ENCODE measurements at places on chromosomes 11 and 22. TPM values are rescaled to one million over a fixed set of nuclear protein-coding genes. Genes with fewer than 3 reads are reported as not detected.

- DNase-seq: no peak
Observed at GRCh38 chr11:86678296-86678695, 5.9 kb upstream of the ME3 start.

The DMC1 gene
- total RNA-seq: 4.7 TPM

The MYBPC3 gene
- total RNA-seq: 0.53 TPM

The UBQLNL gene
- 1.5 TPM for total RNA-seq

GRCh38 chr22:49525801-49526535, 301.7 kb downstream of the BRD1 start:
- DNase-seq: no peak

GRCh38 chr22:22713416-22713815, 69.0 kb downstream of the GGTLC2 start:
- DNase-seq: no peak

DNA sequence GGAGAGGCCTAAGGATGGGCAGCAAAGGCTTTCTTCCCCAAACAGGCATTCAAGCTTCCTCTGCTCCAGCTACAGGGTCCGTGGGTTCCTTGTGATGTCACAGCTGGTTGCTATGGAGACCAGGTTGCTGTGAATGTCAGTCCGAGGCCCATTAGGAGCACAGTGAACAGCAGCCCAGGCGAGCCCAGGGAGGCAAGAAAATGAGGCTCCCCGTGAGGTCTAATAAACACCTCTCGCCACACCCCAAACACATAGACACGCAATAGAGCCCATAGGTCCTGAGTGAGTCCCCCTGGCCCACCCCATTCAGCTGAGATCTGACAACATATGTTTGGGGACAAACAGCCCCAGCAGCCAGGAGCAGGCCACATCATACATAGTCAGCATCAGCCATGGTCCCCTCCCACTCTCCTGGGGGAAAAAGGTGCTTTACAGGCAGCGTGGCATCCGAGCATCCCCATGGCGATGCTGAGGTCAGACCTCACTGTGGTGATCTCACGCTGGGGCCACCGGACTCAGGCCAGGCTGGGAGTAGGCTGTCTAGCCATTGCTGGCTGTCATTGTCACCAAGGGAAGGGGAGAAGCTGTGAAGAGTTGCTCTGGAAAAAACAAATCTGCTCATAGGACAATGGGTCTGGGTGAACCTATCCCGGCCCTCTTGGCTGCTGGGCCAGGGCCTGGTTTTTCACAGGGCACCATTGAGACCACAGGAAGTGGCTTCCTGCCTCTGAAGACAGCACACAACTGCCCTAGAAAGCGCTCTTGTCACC, 23.1 kb upstream of the TP53I11 start:
- no peak for DNase-seq

- no peak for DNase-seq
Observed at GRCh38 chr11:85913513-85913912, 58.3 kb downstream of the CCDC83 start.

- DNase-seq: no peak
Observed at GRCh38 chr22:27919942-27920755, 1.1 kb upstream of the PITPNB start.

DNA sequence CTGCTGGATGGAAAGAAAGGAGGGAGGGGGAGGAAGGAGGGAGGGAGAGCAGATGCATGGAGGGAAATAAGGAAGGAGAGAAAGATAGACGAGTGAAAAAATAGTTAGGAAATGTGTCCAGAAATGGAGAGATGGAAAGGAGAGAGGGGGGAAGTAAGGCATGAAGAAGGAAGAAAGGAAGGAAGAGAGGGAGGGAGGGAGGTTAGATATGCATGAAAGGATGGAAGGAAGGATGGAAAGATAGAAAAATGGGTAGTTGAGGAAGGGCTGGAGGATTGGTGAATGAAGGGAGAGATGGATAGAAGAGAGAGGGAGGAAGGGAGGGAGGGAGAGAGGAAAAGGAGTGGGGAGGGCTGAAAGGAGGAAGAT, 19.6 kb downstream of the LINC01488 start:
- DNase-seq: no peak

The SUSD2 gene
- 4.1 TPM for total RNA-seq

The EXT2 gene
- total RNA-seq: 58.7 TPM

DNA sequence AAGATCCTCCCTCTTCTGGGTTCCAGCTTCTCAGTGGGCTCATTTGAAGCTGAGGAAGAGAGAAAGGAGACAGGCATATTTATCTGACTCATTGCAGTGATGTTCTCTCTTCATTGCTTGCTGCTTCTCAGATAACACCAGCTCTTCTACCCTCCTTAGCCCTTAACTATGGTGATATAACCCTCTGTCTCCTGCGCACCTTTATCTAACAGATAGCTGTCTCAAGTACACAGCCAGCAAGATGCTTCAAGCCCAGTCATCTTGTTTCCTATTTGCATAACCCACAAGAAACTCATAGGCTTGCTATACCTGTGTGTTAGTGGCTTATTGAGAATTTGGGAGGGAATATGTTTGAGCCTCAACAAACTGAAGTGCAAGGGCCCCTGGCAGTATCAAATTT, 12.6 kb downstream of the PRSS23 start:
- DNase-seq: no peak

The LMO2 gene
- total RNA-seq: 28.3 TPM

- no peak for DNase-seq
Observed at GRCh38 chr11:95291946-95292345, 60.9 kb upstream of the SESN3 start.

The FAM83F gene
- 11.4 TPM for total RNA-seq

- DNase-seq: no peak
Observed at GRCh38 chr11:14102766-14103165, 140.2 kb downstream of the SPON1 start.

DNA sequence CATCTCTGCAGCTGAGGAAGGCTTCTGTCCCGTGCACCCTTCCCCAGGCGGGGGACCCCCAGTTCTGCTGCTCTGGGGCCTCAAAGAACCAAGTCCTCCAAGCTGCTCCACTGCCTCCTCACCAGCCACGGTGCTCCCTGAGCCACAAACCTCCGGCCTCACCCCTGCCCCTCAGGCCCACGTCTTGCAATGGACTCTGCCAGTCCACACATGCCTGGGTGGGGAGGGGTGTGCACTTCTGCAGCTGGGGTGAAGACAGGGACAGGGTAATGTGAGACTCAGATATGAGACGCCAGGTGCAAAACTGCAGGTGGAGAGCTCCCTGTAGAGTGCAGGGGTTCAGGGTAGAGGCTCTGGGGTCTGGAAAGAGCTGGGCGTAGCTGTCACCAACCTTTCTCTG, 3.2 kb upstream of the PTDSS2 start:
- no peak for DNase-seq

DNA sequence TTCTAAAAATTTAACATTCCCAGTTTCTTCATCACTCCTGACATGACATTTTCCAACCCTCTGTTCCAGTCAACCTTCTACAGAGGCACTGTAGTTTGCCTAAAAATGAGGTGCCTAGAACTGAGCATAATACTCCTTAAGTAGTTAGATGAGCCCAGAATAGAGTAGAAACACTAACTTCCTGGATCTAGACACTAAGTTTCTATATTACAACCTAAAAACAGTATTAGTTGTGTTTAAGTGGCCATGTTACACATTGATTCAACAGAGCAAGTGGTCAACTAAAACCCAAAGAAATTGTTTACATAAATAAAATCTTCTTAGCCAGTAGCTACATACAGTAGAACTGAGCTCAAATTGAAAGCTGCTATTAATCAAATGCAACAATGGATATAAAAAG, 1.3 kb downstream of the HPS5 start:
- DNase-seq: no peak

- DNase-seq: peak; percentile 60
Observed at GRCh38 chr11:2302896-2303626, 1.2 kb downstream of the TSPAN32 start.

DNA sequence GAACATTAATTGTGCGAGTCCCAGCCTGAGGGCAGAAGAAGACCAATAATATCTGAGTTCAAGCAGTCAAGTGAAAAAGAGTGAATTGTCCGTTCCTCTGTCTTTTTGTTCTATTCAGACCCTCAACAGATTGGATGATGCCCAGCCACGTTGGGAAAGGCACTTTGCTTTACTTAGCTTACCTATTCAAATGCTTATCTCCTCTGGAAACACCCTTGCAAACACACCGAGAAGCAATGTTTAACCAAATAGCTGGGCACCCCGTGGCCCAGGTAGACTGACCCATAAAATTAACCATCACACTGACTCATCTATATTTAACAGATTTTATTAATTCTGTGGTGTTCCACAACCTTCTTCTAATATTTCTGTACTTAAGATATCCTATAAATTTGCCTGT, 9.3 kb downstream of the OOSP4A start:
- DNase-seq: no peak

The GNG3 gene
- total RNA-seq: 1.4 TPM

The C11orf65 gene
- 1.7 TPM for total RNA-seq

The LARGE2 gene
- total RNA-seq: 1.4 TPM

GRCh38 chr11:60899046-60899936, 7.1 kb downstream of the PRPF19 start:
- no peak for DNase-seq

DNA sequence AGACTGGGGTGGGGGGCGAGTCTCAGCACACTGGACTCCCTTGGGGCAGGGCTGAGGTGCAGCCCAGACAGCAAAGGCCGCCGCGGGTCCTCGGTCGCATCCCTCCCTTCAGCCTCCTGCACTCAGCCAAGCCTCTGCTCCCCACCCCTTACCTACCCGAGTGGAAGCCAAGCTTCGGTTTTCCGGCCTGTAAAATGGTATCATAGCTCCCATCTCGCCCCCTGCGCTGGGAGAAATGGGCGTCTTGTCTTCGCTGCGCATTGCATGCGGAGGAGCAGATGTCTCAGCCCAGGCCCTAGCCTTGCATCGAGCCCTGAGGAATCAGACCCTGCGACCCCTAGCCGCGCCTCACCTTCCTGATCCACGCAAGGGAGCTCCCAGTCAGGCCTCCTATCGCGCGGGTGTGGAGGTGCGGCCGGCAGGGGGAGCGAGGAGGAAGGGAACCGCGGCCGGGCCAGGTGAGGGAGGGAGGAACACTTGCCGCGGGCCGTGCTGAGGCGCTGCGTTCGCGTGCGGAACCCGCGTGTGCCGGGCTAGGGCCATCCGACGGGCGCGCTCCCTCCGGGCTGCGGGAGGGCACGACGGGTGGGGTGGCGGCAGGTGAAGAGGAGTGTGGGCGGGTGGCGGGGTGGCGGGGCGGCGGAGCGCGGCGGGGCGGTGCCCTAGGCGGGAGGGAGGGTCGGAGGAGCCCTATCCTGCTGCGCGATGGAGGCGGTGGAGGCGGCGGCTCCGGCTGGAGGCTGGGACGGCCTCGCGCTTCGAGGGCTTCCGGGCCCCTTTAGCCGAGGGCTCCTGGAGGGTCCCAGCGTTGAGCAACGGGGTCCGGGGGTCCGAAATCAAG, 4.1 kb upstream of the TBX1 start:
- DNase-seq: no peak

DNA sequence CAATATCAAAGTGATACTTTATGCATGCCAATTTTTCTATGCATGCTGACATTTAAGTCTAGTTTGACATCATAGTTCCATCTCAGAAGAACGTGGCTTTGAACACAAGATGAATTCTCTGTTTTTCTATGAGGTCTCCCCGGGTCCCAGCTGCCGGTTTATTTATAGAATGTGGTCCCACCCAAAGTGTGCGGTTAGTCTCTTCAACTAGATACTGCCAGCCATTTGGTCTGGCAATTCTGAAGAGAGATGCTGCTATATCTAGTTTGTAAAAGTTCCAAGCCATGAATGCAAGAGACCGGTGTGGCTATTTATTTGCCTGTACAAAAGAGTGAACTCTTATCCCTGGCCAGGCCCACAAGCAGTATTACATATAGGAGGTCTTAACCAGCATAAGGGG, 9.2 kb downstream of the OR5A2 start:
- no peak for DNase-seq

DNA sequence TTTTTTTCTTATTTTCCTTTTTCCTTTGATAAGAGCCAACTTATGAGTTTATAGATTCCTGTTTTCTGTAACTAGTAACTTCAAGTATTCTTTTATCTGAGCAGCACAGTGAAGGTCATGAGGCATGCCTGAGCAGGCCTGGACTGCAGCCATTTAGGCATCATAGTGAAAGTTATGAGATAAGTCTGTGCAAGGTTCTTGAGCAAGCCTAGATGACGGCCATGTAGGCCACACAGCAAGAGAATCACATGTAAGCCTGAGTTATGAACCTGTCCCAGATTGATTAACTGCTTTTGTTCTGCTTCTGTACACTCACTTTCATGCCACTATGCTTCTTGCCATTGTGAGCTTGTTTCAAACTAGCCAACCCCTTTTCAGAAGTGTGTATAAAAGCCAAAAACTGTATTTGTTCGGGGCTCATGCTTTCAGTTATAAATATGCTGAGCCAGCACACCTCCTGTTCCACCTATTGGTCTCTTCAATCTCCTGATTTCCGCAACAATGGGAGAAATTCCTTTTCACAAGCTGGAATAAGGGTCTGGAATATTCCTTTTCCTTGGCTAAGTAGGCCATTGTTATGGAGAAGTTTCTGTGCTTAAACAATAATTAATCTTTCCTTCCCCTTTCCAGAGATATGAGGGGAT, 745.7 kb downstream of the FAM181B start:
- DNase-seq: no peak

- DNase-seq: no peak
Observed at GRCh38 chr11:64163951-64164350, 2.0 kb downstream of the MACROD1 start.

DNA sequence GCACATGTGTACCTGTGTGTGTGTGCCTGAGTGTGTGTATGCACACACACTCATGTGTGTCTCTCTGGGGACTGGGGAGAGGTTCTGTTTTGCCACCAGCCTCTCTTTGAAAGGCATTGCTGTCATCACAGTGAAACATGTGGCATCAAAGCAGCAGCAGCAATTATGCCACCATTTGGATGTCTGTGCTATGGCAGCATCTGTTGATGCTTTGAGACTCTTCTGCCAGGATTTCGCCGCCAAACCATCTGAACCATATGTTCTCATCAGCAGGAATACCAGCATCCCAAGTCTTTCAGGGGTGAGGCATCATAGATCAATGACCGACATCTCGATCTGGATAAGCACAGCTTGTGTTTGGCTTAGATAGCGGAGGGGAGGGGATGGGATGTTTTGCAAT, 168.6 kb downstream of the FAT3 start:
- no peak for DNase-seq

DNA sequence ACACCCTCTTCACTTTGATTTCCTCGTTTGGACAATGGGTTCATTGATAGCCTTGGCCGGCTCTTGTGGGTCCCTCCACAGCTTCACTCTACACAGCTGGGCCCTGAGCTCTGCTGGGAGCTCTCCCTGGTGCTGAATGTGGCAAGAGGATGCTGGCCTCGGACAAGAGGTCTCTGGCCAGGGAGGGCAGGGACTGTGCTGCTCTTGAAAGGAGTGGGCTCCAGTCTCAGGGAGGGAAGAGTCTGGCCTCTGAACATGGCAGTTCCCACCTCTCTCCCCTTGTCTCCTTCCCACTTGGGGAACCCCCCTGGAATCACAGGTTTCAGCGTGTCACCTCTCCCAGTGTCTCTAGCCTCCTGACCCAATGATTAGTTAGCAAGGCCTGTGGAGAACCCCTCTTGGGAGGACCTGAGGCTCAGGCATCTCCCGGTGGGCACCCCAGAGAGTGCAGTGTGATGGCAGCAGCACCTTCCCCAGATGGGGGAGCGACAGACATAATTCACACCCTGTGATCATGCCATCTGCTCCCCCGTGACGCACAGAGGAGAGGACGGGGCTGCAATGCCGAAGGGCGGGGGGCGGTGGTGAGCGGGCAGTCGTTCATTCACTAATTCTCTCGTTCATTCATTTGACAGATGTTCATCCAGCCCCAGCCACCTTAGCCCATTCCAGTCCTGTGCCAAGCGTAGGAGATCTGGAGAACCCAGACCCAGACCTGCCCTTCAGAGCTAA, 2.8 kb upstream of the CABP7 start:
- DNase-seq: peak; percentile 80

GRCh38 chr22:46421267-46421666, 85.8 kb downstream of the TRMU start:
- no peak for DNase-seq
